T-helper 17 cell (primary cell): ENCODE measurements at places on chromosomes 11 and 22. TPM values are rescaled to one million over a fixed set of nuclear protein-coding genes. Genes with fewer than 3 reads are reported as not detected.

- no peak for DNase-seq
- no peaks in the 10 kb centered on the region for H3K4me1 ChIP-seq
- no peaks in the 10 kb centered on the region for H3K36me3 ChIP-seq
These were observed 3.3 kb downstream of the BLID start for GRCh38 chr11:122112470-122113365.

DNA sequence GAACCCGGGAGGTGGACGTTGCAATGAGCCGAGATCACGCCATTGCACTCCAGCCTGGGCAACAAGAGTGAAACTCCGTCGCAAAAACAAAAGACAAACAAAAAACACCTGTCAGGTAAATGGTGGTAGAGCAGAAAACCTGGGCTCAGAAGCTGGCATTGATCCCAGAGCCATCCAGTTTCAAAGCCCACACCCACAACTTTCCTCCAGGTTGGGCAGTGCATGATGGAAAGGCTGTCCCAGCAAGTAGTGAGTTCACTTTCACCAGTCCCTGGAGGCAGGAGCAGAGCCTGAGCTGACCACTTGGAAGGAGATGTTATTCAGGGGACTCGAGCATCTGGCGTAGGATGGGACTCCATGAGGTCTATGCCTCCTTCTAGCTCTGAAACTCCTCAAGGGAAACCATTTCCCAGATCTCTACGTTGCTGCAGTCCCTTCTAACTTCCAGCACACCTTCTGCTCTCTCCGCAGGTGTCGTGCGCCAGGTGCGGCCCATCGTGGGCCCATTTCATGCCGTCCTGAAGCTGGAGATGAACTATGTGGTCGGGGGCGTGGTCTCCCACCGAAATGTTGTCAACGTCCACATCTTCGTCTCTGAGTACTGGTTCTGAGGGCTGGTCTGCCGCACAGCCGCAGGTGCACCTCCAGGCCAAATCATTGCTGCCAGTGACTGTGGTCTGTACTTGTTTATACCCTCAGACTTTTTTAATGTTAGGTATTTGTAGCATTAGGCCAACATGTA, 71.6 kb upstream of the ATXN10 start:
- peaks cover 6% of the 10 kb centered on the region for H3K4me1 ChIP-seq
- DNase-seq: no peak
- H3K36me3 ChIP-seq: peaks cover 2% of the 10 kb centered on the region

GRCh38 chr11:130622141-130622542, 173.7 kb downstream of the ADAMTS15 start:
- no peak for DNase-seq
- no peaks in the 10 kb centered on the region for H3K36me3 ChIP-seq
- H3K27me3 ChIP-seq: peaks cover 12% of the 10 kb centered on the region
- H3K27ac ChIP-seq: no peak overlapping the region

- no peak overlapping the region for H3K4me3 ChIP-seq
- no peaks in the 10 kb centered on the region for H3K27me3 ChIP-seq
- DNase-seq: no peak
These were observed 19.7 kb downstream of the ZNF195 start for GRCh38 chr11:3359092-3359824.

KCNE3 gene
- 1.6 TPM for total RNA-seq

DNA sequence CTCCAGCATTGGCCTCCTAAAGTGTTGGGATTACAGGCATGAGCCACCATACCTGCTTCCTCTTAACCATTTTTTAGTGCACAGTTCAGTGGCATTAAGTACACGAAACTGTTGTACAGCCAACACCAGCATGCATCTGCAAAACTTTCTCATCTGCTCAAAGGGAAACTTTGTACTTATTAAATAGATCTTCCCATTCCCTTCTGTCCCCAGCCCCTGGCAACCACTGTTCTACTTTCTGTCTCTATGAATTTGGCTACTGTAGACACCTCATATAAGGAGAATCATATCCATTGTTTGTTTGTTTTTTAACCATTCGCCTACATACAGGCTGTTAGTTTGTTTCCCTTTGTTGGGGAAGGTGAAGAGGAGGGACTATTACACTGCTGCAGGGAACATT, 6.5 kb upstream of the EP300 start:
- no peak overlapping the region for H3K4me3 ChIP-seq
- no peaks in the 10 kb centered on the region for H3K27me3 ChIP-seq
- H3K4me1 ChIP-seq: peaks cover 3% of the 10 kb centered on the region
- no peak for DNase-seq

SNRPD3 gene
- 41.2 TPM for total RNA-seq

DNA sequence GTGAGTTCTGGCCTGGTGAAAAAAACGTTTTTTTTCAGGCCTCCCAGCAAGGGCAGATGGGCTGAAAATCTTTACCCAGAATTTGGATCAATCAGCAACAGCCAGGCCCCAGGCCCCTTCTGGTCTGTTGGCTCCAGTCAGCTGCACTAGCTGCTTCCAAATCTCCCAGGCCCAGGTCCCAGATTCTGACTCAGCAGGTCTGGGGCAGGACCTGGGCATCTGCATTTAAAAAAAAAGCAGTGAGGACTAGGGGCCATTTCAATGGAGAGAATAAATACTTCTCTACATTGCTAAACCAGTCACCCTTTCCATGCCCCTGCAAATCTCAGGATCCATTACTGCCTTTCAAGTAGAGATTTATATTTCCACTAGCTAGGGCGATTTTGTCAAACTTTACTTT, 4.3 kb downstream of the SLC15A3 start:
- H3K27ac ChIP-seq: no peak overlapping the region
- no peak overlapping the region for H3K4me3 ChIP-seq
- no peak for DNase-seq
- peaks cover 14% of the 10 kb centered on the region for H3K4me1 ChIP-seq

GRCh38 chr22:20401376-20402014, 7.5 kb downstream of the ZNF74 start:
- peaks cover 10% of the 10 kb centered on the region for H3K36me3 ChIP-seq
- peaks cover 15% of the 10 kb centered on the region for H3K4me1 ChIP-seq
- H3K27ac ChIP-seq: no peak overlapping the region
- no peaks in the 10 kb centered on the region for H3K27me3 ChIP-seq

GRCh38 chr11:71913756-71914526, 14.5 kb downstream of the XNDC1N start:
- no peaks in the 10 kb centered on the region for H3K27me3 ChIP-seq
- no peak for DNase-seq

C2CD2L gene
- total RNA-seq: 20.9 TPM

DNA sequence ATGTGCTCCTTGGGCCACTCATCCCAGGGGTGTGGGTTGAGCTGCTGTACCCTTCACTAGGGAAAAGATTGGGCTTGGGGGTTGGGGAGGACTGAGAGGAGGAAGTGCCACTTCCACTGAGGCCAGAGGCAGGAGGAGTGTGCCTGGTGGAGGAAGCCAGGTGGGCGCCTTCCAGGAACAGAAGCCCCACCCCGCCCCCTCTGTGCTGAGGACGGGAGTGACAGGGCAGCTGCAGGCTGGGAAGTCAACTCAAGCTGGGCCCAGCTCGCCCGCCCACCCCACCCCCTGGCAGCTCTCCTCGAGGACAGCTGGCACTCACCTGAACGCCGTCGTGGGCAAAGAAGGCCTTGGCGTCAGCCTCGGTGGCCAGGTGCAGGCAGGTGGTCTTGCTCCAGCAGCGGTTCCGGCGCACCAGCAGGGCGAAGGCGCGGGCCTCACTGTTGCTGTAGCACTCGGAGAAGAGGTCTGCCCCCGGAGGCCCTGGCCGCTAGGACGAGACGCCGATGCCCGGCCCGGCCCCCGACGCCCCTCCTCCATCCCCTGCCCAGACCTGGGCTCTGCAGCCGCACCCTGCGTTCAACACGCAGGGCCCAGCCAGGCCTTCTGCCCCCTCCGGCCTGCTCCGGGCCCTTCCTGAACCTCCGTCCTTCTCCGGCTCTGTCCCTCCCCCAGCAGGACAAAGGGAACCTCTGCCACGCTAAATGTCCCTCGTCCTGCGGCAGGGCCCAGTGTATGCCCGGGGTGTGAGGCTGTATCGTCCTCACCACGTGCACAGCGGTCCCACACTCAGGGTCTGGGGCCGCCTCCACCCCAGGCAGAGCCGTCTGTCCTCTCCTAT, 13.4 kb downstream of the TSSC4 start:
- H3K4me3 ChIP-seq: no peak overlapping the region
- no peaks in the 10 kb centered on the region for H3K36me3 ChIP-seq
- no peak for DNase-seq
- H3K4me1 ChIP-seq: no peaks in the 10 kb centered on the region

KRTAP5-2 gene
- total RNA-seq: not detected
